SK-N-MC (cell line): ENCODE measurements at places on chromosomes 5 and 9.

- DNase-seq, result no peak
Observed at GRCh38 chr5:156798201-156798600, 51.9 kb upstream of the PPP1R2B start.

GRCh38 chr9:801399-802071 is 40.0 kb upstream of the DMRT1 start:
- DNase-seq, result no peak

- no peak for DNase-seq
Observed at GRCh38 chr5:168743617-168744016, 164.4 kb upstream of the PANK3 start.

GRCh38 chr9:19828576-19829109 is 39.8 kb upstream of the SLC24A2 start:
- no peak for DNase-seq

GRCh38 chr5:146342882-146343865 is 4.5 kb downstream of the POU4F3 start:
- no peak for DNase-seq

GRCh38 chr9:33135031-33135461 is 32.1 kb downstream of the B4GALT1 start:
- DNase-seq, result no peak
